ENCODE measurements at places on chromosomes 12 and 14.
A peak's percentile ranks its signal among the peaks of the same experiment; 100 is the strongest.

DNA sequence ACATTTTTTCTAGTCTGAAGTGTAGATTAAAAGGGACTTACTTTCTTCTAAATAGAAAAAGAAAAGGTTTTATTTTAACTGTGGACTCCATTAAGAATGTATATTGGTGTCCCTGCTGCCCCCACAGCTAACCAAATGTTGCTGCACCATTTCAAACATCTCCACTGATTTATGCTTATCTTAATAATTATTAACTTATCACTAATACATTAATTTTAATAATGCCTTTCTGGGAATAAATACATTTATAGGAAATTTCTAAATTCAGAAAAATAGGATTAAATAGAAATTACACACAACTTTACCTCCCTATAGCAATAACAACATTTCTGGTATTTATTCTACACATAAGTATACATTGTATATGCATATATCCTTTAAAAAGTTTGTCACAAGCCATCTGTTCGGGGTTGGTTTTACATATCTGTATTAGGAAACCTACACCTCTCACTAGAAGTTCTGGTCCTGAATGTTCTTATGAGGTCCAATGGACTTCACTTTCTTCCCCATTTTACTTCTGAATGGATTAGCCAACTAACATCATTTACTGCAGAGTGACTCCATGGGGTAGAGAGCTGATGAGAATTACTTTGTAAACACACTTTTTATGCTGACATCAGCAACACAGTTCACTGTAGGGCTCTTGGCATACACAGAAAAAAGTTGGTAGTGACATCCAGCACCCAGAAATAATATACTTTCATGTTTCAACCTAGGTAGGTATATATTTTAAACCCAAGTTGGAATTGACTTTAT is 9.4 kb upstream of the SELPLG start:
- no peak for DNase-seq

DNA sequence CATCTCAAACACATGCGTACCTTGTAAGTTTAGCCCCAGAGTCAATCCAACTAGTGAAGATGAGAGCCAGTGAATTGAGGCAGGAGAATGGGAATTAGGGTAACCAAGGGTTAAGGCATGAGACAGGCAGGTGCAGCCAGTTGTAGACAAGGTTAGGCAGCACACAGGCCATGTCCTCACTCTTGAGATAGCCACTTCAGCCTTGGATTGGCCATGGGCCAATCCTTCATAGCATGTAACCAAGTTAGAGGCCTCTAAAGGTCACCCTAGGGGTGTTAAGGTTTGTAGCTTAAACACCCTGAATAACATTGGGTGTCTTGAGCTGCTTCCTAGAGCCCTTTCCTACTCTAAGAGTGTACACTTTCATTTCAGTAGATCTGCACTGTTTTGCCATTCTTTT is 208.2 kb upstream of the RBM19 start:
- DNase-seq, result no peak

DNA sequence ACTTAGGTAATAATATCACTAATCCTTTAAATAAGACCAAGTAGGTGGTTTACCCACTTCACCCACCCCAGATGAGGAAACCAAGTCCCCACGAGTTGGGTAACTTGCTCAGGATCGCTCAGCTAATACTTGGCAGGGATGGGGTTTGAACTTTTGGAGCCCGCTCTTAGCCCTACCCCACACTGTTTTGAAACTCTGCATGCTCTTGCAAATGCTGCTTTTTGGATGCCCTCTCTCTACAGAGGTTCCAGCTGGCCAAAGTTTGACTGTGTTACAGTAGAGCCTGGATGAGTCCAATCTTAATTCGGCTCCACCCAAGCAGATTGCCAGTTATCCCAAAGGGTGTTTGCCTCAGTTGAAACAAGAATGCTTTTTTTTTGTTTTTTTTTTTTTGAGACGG is 6.8 kb downstream of the PLEKHG3 start:
- no peak for DNase-seq

- DNase-seq, result no peak
Measured at GRCh38 chr14:104702106-104702505, 12.7 kb downstream of the INF2 start.

DNA sequence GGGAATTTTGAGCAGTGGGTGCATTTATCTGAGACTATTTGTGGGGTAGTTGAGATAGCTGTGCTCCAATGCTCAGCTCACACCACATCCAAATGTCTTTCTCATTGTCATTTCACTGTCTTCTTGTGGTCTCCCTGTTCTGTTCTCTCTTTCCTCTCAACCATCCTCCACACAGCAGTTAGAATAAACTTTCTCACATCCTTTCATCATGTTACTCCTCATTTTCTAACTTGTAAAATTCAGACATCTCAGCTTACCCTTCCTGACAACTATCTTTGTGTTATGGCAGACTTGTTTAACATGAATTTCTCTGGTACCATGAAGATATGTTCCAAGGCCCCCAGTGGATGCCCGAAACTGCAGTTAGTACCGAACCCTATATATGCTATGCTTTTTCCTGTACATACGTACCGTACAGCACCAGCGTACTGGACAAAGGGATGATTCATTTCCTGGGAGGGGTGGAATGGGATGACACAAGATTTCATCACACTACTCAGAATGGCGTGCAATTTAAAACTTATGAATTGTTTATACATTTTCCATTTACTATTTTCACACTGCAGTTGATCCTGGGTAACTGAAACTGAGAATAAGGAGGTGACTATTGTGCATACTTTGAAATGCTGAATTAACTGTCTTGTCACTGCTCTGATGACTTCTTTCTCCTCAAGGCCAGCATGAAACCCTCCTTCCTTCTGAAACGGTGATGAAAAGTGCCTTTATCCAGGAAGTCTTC is 177.1 kb upstream of the SLC38A2 start:
- no peak for DNase-seq

DNA sequence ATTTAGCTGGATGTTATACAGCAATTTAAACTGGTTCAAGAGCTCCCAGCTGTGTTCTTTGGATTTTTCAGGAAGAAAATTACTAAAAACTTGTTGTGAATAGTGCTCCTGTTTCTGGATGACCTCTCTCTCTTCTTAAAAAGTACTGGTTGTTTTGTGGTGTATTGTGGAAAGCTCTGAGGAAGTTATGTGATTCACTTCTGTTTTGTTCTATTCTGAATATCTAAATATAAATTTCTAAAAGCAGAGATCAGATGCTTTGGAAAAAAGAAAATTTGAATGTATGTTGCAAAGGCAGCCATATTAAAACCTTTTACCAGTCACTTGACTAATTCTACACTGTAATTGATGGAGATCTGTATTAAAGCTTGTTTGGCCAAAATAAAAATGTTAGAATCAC is 3.4 kb upstream of the C3AR1 start:
- DNase-seq, result no peak

DNA sequence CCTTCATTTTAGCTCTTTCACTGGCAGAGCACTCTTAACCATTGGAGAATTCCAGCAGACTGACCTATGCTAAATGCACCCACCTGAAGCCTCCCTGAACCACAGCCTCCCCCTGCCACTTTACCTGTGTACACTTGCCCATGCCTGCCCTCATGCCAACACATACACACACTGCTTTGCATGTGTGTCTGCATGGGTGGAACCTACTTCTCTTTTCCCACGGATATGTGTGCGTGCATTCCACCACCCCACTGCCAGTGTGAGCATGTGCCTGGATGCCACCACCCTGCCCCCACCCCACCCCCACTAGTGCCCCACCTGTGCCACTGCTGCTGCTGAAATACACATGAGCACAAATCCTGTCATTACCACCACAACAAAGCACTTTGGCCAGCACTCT is 49.5 kb upstream of the EEA1 start:
- no peak for DNase-seq

- DNase-seq, result no peak
Measured at GRCh38 chr14:26187996-26188620, 409.7 kb downstream of the NOVA1 start.

DNA sequence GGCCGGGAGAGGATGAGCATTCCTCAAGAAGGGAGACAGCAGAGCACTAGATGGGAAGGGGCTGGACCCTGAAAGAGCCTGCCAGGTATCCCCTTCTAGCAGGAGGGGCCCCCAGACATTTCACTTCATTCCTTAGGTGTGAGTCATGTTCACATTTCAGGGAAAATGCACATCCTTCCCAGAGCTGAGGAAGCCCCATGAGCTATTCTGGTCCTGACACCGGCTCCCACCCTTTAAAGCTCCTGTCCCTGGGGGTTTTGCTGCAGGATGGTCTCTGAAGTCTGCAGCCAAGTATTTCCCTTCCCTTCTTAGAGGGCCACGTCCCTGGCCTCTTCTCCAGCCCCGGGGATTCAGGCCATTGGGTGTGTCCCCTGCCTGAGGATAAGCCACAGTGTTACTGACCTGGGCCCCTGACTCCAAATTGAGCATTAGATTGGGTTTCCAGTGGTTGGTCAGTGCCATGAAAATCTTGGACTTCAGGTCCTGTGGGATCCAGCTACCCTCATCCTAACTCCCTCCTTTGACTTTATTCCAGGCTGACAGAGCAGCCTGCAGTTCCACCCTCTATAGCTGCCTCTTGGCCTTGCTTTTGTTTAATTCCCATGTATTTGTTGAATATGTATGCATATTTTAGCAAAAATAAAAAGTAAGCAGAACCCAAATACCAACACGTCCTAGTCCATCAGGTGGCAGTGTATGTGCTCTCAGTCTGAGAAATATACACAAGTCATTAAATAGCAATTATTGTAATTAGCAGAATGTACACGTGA is 267.1 kb downstream of the CACNA1C start:
- DNase-seq, result no peak

GRCh38 chr12:99386907-99387306 is 260.6 kb upstream of the GARIN6 start:
- peak; percentile 49 for DNase-seq

DNA sequence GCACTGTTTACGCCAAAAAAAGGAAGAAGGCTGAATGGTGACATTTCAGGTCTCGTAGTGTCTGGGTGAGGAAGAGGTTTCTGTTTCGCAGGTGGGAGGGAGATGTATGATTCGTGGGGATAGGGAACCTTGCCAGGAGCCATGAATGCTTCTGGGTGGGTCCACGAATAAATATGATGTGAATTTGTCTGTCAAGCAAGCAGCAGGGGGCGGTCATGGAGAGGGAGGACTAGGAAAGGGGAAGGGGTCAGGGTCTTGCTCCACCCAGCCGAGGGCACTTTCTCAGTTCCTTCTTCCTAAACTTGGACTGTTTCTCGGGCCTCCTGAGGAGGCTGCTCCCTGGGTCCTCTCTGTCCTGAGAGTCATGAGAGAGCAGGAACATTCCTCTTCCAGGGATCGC is 72.5 kb downstream of the LGMN start:
- no peak for DNase-seq

DNA sequence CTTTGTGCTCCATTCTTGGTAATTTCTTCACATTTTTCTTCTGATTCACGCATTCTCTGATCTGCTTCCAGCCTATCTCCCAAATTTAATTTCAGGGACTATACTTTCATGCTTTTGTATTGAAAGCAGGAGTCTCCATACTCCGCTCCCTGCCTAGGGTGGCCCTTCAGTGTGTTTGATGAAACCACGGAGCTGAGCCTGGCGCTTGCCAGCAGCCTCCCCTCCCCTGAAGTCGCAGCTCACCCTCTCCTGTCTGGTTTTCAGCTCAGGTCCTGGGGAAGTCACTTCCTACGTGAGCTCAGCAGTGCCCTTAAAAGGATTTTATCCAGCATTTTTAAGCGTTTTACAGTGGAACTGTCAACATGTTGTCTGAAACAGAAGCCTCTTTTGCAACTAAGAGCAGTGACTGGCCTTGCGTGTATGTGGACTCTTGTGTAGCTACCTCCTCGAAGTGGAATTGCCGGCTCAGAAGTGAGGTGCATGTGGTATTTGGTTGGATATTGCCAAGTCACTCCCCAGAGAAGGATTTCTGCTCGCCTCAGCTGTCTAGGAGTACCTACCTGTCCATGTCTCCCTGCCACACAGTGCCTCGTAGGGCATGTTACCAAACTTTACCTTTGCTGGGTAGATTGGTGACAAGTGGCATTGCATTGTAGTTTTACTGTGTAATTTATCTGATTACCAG is 78.5 kb downstream of the TESC start:
- DNase-seq, result no peak

DNA sequence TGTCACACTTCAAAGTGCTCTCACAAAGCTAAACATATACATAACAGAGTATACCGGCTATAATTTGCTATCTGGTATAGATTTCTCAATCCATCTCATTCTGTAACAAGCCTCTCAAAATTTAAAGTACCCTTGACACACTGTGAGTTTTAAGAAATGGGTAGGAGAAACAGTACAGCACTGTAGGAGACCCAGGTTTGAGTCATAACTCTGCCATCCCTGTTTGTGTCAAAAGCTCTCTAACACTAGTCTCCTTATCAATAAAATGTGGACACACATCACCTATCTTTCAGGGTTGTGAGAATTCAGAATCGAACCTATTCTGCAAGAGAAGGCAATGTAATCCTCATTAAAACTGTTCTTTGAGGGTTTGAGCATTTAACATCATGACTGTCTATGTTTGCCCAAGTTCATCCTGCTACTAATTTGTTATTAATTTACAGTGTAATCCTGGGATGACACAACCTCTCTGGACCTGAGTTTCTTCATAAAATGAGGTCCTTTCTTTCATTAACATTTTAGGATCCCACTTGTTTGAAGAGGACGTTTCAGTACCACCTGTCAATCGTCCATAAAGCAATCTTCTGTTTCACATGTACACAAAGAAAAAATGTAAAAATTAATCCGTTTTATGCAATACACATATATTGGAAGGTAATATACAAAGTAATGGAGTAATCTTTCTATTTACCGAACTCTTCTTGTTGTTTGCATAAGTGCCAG is 12.1 kb downstream of the SPTSSA start:
- no peak for DNase-seq

- DNase-seq, result no peak
Measured at GRCh38 chr12:7096979-7097378, 4.7 kb upstream of the C1R start.

GRCh38 chr12:100043631-100044030 is 58.9 kb upstream of the ANKS1B start:
- no peak for DNase-seq

- DNase-seq, result no peak
Measured at GRCh38 chr14:50037852-50038251, 78.5 kb downstream of the VCPKMT start.

DNA sequence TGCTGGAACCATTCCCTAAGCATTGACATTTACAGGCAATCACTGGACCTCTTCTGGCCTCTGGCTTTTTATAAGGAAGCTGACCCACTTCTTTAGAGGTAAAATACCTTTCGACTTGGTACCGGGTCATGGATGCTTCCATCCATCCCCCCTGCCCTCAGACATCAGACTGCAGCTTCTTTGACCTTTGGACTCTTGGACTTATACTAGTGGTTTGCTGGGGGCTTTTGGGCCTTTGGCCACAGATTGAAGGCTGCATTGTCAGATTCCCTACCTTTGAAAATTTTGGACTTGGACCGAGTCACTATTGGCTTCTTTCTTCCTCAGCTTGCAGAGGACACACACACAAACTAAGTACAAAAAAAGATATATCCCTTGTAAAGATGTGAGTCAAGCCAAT is 86.1 kb downstream of the TTC6 start:
- DNase-seq, result no peak

Data from NCI-H1694 treated with DMSO at 0.1 percent for 48 hours (cell line).